ENCODE measurements at places on chromosomes 6 and 20. TPM values are rescaled to one million over a fixed set of nuclear protein-coding genes. Genes with fewer than 3 reads are reported as not detected.

Gene CAGE1
- 0.11 TPM for total RNA-seq

Gene ERVFRD-1
- total RNA-seq, result not detected

Gene OTOR
- not detected for total RNA-seq

Gene ROS1
- total RNA-seq, result 0.05 TPM

Gene SRC
- 33.3 TPM for total RNA-seq

Gene HTR1E
- 0.09 TPM for total RNA-seq

GRCh38 chr6:170022291-170022722, 268.6 kb downstream of the DLL1 start:
- DNase-seq, result no peak

GRCh38 chr6:125421836-125422235, 120.1 kb upstream of the HDDC2 start:
- DNase-seq, result peak; percentile 63

GRCh38 chr6:142694054-142694453, 250.9 kb downstream of the HIVEP2 start:
- DNase-seq, result no peak

DNA sequence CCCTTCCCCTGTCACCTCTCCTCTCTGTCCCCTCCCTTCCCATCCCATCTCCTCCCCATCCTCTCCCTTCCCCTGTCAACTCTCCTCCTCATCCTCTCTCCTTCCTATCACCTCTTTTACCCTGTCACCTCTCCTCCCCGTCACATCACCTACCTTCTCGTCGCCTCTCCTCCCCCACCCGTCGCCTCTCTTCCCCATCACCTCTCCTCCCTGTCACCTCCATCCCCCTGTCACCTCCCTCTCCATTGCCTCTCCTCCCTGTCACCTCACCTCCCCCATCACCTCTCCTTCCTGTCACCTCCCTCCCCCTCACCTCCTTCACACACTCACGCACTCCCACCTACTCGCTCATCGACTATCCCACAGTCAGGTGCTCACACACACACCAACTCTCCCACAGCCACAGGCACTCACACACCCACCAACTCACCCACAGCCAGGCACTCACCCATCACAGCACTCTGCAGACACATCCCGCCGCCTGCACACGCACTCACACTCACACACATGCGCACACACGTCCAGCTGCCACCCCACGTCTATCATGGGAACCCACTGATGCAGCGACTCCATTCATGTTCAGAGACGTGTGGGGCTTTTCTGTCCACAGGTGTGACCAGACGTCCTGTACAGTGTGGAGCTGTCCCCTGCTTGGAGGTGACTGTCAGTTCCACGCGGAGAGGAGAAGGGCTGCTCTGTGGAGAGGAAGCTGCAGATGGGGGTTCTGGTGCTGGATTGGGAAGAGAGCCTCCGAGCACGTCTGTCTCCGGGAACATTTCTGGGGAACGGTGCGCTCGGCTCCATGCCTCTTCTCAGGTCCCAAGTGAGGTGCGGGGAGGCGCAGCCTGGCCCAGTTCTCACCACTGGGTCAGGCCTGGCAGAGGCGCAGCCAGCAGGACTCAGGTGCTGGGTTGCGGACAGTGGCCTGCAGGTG, 184.3 kb downstream of the TTLL2 start:
- DNase-seq, result no peak

DNA sequence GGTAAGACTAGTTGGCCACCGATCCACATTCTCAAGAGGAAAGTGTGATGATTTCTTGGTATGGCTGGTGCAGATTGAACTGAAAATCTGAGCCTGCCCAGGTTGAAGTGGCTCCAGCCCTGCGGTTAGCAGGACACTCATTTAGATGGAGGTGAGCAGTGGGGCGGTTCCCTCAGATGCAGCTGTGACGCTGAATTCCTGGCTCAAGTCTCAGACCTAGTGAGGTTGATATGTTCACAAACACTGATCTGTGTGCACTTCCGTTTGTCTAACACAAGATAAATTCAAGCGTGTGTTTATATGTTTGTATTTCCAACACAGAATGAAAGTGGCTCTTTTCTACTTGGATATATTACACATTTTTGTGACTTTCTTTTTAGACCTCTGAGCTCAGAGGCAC, 83.4 kb upstream of the FRMD1 start:
- no peak for DNase-seq

GRCh38 chr6:167703347-167703746, 123.4 kb upstream of the AFDN start:
- no peak for DNase-seq

DNA sequence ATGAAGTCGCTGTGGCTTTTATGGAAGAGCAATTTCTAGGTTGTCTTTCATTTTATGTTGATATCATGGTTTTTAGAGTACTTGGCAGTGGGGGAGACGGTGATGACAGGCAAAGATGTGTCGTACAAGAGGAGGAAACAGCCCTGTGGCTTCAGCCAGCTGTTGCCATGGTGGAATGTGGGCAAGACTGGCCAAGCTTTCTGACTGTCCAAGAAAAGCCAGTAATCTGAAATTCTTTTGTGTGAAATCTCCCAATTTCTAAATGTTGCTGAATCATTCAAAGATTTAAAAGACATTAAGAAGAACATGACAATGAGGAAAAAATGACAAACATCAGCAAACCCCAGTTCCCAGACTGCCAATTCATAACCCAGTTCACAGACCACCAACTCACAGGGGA, 23.1 kb downstream of the PFDN4 start:
- DNase-seq, result no peak

DNA sequence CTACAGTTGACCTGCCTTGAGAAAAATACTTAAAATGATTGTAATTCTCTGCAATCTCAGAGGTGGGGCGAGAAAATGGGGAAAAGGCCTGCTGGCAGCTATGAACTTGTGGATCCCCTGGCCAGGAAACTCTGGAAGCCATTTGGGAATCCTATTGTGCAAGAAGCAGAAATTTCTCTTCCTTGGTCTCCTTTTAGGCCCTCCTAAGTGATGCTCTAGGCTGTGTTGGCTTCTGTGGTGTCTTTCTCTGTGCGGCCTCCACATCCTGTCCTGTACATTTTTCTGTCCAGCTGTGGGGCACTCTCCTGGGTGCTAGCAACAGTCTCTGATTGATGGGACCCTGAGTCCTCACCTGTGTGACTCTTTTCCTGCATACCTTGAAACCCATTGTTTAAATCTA, 290.9 kb downstream of the FARS2 start:
- DNase-seq, result no peak

GRCh38 chr6:111706841-111707391, 101.2 kb upstream of the TRAF3IP2 start:
- no peak for DNase-seq

DNA sequence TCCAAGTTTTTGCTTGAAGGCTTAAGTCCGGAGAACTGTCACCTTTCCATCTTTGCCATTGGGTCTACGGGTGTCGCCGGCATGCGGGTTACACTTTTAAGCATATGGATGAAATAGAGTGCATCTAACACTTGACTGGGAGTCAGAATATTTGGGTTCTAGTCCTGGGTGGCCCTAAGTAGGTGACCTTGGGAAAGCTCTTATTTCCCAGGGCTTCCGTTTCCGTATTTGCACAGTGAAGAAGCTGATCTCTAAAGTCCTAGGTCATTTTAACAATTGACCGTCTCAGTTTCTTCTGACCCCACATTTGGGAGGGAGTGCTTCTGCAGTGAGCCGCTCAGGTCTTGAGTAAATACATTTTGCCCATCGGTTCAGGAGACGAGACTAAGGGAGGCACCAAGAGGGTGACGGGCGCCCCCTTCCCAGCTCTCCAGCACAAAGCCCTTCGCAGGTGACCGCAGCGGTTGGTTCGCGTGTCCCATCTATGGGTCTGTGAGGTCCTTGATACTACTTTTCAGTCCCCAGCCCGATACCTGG, 651 bp upstream of the BLTP3A start:
- DNase-seq, result peak; percentile 63

DNA sequence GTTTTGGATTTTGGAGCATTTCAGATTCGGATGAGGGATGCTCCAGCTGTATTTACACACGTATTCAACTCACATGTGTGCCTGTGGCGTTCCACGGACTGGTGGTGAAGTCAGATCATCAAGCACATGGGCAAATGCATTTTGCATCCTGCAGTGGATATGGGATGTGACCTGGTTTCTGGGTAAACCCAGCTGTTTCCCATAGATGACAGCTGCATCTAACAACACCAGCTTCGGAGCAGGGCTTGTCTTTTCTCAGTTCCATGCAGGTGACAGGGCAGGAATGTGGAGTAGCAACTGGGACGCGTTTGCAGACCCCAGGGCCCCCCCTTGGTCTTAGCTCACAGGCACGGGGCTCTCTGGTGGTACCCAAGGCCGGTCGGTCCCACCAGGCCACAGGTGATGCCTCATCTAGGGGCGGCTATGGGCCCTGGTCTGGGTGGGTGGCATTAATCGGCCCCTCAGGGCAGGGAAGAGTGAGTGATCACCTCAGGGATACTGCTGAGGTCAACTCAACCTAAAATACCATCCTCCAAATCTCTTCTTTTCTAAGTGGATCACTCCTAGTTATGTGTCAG, 83.2 kb downstream of the RAMACL start:
- no peak for DNase-seq

DNA sequence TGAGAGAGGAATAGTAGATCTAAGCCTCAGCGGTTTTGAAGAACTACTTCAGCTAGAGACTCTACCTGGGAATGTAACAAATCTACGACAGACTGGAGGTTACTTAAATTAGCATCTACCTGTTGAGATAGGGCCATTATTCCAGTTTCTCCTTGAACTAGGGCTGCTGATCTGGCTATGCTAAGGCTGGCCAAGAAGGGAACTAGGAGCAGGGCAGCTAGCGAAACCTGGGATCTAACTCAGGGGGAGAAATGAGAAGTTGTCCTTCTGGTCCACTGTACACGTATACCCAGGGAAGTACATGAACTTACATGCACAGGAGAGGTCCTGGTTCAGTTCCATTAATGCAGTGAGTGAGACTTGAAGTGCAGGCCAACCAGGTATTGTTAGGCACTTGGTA, 156.7 kb downstream of the TRIM27 start:
- no peak for DNase-seq

GRCh38 chr6:133991096-133991593, 38.1 kb downstream of the TBPL1 start:
- DNase-seq, result no peak

DNA sequence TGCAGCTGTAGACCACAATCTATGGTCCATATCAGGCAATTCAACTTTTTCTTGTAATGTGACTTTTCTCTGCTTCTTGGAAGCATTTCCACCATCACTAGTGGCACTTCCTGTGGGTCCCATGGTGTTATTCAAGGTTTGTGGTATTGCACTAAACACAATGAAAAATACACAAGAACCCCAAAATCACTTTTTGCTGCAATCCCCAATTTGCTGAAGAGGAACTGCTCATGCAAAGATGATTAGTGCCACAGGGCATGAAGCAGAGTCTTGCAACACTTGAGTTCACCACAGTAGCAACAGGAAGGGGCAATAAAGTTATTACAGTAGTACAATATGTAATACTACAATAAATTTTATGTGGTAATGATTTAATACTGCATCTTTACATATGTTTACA, 16.8 kb upstream of the TAAR1 start:
- no peak for DNase-seq

DNA sequence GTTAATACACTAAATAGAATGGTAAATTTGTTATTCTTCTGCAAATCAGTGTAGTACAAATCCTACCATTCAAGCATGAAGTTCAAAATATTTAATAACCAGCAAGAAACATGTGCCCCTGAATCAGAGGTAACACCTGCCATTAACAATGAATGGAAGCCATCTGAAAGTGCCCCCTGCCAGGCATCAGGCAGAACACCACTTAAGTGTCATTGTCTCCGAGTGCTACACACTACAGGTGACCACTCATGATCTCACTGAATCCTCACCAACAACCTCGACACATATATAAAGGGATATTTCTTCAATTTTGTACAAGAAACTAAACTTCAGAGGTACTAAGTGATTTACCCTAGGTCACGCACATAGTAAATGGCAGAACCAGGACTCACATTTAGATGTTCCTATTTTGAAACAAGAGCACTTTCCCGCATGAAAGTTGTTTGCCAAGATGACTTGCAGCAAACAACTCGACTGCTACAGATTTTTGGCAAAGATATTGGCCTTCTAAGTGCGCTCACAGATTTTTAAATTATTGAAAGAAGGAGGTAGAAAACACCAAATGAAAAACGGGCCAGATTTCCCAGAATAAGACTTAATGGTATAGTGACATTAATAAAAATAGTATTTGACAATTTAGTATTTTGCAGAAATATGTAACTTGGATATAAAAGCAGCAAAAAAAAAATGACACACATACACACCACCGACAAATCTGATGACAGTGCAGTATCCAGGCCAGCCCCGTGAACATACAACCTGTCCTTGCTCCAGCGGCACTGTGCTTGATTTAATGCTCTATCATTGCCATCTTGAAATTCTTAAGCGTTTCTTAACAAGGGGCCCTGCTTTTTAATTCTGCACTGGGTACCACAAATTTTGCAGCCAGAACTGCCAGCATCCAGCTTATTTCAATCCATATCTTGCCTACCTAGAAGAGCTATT, 274.5 kb downstream of the ALDH8A1 start:
- no peak for DNase-seq

- no peak for DNase-seq
Measured at GRCh38 chr6:20463396-20463795, 61.7 kb downstream of the E2F3 start.

DNA sequence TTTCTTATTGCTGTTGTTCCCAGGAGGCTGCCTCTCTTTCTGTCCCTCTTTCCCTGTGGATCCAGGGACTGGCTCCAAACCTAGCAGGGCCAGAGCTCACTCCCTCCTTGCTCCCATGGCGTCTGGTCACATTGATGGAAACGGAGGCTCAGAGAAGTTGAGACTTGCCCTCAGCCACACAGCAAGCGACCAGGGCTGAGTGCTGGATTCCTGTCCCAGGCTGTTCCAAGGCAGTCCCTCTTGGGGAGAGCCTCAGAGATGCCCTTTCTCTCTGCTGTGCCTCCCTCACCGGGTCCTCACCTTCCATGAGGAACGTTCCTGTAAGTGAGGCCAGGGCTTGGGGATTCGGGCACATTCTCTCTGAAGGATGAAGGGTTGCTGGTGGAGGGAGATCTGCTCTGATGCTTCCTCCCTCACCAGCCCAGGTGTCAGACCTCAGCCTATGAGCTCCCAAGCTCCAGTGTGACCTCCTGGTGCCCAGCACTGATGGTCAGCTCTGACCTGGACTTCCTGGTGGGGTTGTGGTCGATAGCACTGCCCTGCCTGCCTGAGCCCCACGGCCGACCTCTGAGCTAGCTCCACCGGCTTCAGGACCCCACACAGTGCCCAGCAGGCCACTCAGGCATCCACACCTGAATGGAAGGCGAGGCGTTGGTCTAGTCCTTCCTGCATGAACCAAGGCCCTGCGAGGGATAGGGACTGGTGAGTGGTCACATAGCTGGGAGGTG, 26.8 kb downstream of the SUN5 start:
- peak; percentile 6 for DNase-seq

All from WTC11 (cell line).